Daoy (cell line): ENCODE measurements at places on chromosomes 4 and X. TPM values are rescaled to one million over a fixed set of nuclear protein-coding genes. Genes with fewer than 3 reads are reported as not detected.

The XKRX gene
- total RNA-seq = not detected in 2 replicates

The NDP gene
- total RNA-seq = 0.06 TPM in 1 of 2 replicates, not detected in the other

The EFHC2 gene
- total RNA-seq = 0.51 TPM in 1 of 2 replicates, not detected in the other

The ARHGAP36 gene
- 0.42 TPM in 1 of 2 replicates, not detected in the other for total RNA-seq

The NSUN7 gene
- total RNA-seq = 0.51 and 3.0 TPM in 2 replicates

The PRDM5 gene
- 4.3 and 5.2 TPM in 2 replicates for total RNA-seq

The F8 gene
- total RNA-seq = 0.63 and 2.2 TPM in 2 replicates

The ENPP6 gene
- 0.17 TPM in 1 of 2 replicates, not detected in the other for total RNA-seq

The RPA4 gene
- 0.34 TPM in 1 of 2 replicates, not detected in the other for total RNA-seq

The TLR3 gene
- 2.6 and 6.1 TPM in 2 replicates for total RNA-seq

The SPIN2A gene
- not detected in 2 replicates for total RNA-seq

The TSPAN7 gene
- 0.63 TPM in 1 of 2 replicates, not detected in the other for total RNA-seq

The ARHGAP24 gene
- 2.8 and 6.1 TPM in 2 replicates for total RNA-seq

The ADGRL3 gene
- total RNA-seq = 1.8 and 4.6 TPM in 2 replicates

The EDNRA gene
- total RNA-seq = 0.11 TPM in 1 of 2 replicates, not detected in the other

- peak; percentile 15 for DNase-seq
Observed at GRCh38 chr4:174604198-174604597, 81.9 kb upstream of the HPGD start.

- DNase-seq = no peak
Observed at GRCh38 chr4:84479663-84480062, 19.4 kb downstream of the NKX6-1 start.

- DNase-seq = no peak
Observed at GRCh38 chrX:120999413-120999812, 13.9 kb upstream of the CT47A1 start.

- DNase-seq = no peak
Observed at GRCh38 chr4:92252846-92253245, 50.9 kb upstream of the GRID2 start.

GRCh38 chr4:143156853-143157252 is 27.9 kb upstream of the USP38 start:
- no peak for DNase-seq

DNA sequence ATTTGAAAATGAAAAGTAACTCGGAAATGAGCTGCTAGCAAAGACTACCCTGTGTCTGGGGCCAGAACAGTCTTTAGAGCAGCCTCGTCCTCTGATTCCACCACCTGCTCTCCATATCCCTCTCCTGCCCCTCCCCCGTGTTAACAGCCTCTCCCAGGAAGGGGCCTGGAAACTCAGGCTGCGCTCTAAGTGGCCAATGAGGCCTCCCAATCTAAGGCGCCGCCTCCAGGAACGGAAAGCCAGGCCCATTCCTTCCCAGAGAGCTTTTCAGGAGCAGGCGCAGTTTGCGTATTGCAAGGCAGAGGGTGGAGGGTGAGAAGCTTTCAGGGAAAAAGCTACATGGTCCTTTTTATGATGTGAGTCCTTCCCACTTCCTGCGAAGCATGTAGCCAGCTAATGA is 31.2 kb downstream of the RS1 start:
- DNase-seq = no peak

DNA sequence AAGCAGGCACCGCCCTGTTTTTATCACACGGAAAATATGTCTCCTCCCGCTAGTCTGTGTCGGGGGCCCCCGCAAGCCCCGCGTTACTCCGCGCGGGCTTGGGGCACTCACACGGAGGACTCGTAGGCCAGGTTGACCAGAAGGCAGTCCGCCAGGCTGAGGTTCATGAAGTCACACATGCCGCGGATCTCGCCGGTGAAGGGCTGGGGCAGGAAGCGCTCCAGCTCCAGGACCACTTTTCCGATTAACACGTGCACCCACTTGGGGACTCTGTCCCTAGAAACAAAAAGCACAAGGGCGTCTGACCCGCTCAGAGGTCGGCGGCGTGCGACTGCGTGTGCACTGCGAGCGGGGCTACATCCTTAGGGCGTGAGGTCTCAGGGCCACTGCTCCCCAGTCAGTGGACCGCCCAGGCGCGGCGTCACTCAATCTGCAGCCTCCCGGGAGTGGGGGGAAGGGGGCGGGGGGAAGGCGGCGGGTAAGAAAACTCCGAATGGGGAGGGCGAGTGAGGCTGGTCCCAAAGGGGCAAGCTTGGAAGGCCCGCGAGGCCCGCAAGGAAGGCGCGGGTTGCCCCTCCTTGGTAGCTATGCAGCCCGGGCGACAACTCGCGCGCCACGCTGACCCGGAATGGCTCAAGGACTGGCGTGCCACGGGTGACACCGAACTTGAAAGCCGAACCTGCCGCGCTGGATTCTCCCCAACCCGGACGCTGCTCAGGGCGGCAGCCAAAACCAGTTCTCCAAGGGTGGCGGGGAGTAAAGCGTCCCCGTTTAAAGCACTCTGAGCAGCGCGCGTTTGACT is 722 bp downstream of the NAAA start:
- DNase-seq = peak; percentile 44

DNA sequence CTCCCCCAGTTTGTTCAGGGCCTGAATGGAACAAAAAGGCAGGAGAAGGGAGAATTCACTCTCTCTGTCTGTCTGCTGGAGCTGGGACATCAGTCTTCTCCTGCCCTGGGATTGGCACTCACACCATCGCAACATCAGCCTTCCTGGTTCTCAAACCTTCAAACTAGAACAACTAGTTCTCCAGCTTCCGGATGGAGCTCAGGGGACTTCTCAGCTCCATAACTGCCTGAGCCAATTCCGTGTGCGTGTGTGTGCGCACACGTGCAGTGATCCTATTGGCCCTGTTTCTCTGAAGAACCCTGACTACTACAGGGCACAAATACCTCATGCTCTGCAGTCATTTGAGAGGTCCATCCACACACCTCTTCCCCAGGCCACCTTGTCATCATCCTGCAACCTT is 18.7 kb upstream of the MAN2B2 start:
- no peak for DNase-seq

- DNase-seq = peak; percentile 13
Observed at GRCh38 chr4:154491341-154492271, at the start of gene DCHS2. Gene DCHS2, minus strand, starts transcription at chr4:154491799. Its CDS starts 444 bp downstream, at chr4:154491355.

DNA sequence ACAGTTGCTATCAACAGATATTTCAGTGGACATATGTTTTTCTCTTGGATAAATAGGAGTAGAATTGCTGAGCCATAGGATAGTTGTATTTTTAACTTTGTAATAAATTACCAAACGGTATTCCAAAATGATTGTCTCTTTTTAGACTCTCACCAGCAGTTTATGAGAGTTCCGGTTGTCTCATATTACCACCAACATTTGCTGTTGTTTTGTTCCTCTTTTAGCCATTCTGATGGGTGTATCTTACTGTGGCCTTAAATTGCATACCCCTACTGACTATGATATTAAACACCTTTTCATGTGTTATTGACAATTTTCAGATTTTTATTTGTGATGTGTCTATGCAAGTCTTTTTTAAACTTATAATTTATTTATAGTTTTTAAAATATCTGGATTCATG is 39.7 kb downstream of the SNX25 start:
- DNase-seq = no peak

DNA sequence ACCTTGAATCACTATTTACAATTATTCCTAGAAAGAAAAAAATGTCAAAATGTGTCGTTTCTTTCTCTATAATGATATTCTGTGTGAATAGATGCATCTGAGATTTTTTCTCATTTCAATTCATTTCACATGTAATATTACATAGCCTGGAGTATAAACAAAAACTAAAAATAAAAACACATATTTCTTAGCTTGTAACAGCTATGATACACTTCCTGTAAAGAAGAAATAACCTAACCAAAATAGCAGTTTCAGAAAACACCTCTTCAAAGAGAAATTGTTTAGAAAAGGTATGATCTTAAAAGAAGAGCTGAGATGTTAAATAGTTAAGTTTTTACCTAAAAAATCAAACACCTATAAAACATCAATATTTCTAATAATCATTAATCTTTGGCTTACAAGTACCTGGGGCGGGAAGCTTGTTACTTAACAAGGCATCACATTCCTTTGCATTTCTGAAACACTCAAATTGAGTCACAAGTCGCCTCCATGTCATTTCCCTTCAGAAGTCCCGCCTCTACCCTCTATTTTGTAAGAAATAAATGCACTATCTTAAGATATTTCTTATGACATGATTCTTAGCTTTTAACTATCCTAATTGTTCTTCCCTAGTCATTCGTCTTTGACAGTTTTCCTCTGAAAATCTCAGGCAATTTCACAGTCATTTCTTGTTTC is 76.5 kb downstream of the PCDH18 start:
- no peak for DNase-seq

DNA sequence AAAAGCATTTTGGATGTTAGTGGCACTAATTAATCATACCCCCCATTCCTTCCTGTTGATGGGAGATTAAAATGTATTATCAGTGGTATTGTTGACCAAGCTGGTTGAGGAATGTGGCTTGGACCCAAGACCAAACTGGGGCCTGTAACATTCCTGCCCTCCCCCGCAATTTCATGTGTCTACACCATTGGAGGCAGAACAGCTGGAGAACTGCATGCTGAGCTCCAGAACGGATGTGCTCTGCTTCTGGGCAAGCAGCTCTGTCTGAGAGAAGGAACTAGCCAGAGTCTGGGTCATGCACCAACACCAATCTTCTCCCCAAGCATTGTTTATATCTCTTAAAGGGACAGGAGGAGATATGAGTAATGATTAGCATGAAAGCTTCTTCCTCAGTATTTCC is 185.5 kb downstream of the CEP135 start:
- peak; percentile 56 for DNase-seq

GRCh38 chr4:32768664-32769389 is 2048.7 kb downstream of the PCDH7 start:
- DNase-seq = no peak

DNA sequence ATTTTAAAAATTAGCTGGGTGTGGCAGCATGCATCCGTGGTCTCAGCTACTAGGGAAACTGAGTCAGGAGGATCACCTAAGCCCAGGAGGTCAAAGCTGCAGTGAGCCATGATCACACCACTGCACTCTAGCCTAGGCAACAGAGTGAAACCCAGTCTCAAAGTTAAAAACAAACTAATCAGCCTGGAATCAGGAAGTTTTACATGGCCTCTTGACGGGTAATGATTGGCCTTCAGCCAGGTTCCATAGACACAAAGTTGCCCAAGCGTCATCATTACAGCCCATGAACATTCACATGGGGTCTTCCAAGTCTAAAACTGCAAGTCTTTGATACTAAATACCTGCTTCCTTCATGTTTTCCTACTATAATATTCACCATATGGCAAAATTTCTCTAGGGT is 10.0 kb upstream of the RGN start:
- no peak for DNase-seq

GRCh38 chr4:148542922-148543623 is 100.9 kb upstream of the NR3C2 start:
- no peak for DNase-seq

GRCh38 chr4:97720869-97721432 is 422.3 kb downstream of the STPG2 start:
- DNase-seq = no peak

DNA sequence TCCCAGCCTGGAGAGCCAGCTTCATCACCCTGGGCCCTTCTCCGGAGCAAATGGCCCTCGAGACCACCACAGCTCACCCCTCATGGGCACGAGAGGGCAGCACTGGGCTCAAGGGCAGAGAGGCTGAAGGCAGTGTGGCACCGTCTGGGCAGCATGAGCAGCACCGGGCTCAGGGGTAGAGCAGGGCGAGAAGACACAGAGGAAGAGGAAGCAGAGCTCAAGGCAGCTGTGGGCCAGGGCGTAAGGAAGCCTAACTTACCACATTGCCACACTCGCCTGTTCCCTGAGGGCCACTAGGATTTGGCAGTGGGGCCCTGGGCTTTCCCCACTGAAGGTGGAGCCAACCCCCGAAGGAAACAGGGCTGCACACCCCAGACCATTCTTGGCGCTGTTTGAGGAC is 15.5 kb downstream of the ZNF185 start:
- DNase-seq = no peak

GRCh38 chr4:30724247-30724646 is 4.1 kb downstream of the PCDH7 start:
- no peak for DNase-seq

- DNase-seq = no peak
Observed at GRCh38 chr4:141459020-141459419, 177.4 kb upstream of the IL15 start.

GRCh38 chr4:53775381-53775780 is 184.1 kb upstream of the LNX1 start:
- DNase-seq = no peak

- DNase-seq = peak; percentile 65
Observed at GRCh38 chrX:100980608-100981497, 11.3 kb downstream of the ARL13A start.

DNA sequence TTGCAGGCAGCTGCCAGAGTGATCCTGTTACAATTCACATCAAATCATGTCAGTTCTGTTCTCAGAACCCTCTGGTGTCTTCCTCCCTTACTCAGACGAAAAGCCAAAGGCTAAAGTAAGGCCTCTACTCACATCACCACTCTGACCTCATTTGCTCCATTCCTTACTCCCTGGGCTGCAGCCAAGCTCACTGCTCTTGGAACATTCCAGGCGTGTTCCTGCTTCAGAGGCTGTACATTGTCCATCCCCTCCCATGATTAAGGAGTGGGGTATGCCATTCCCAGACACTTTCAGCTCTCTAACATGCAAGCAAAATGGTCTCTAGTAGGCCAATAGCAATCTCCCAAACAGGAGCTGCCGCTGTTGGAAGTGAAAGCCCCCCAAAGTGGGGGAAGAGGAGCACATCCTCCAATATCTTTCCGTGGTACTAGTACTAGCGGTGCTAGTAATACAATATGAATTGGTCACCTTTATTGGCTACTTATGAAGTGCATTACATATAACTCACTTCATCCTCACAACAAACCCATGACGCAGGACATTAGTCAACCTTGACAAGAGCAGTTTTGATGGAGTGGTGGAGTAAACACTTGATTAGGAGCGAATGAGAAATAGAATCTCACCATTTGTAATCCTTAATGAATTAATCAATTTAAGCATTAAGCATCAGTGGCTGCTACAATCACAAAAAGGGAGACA is 15.0 kb downstream of the GAB3 start:
- DNase-seq = peak; percentile 41

- DNase-seq = peak; percentile 19
Observed at GRCh38 chr4:677431-678293, 3.3 kb downstream of the MYL5 start.

DNA sequence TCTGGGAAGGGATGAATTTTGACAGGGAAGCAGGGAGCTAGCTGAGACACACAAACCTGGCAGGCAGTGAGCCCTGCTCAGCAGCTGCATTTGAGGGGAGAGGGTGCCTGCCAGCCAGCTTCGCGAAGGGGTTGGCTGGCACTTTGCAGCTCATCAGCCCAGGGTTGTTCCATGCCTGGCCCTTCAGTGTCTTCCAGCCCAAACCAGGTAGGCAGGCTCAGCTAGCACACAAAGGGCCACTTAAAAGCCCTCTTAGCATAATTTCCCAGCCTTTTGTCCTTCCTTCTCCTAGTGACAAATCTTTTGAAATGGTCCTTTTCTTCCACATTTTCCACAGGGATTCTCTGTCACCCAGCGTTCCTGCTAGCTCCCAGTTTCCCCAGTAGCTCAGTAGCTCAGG is 4.3 kb upstream of the FRMPD3 start:
- no peak for DNase-seq

- DNase-seq = no peak
Observed at GRCh38 chr4:26995316-26995715, 134.7 kb downstream of the STIM2 start.
